Tibial nerve (tissue), 4 donors: ENCODE measurements at places on chromosomes 5 and 9. TPM values are rescaled to one million over a fixed set of nuclear protein-coding genes. Genes with fewer than 3 reads are reported as not detected.

The GABRG2 gene
- total RNA-seq = not detected

The CTXN3 gene
- total RNA-seq = not detected

The IL13 gene
- not detected for total RNA-seq

The MEGF9 gene
- 113 TPM for total RNA-seq

The GABBR2 gene
- total RNA-seq = not detected

The LHX6 gene
- 5.0 TPM for total RNA-seq

The ZNF883 gene
- 1.2 TPM for total RNA-seq

The NUTM2F gene
- total RNA-seq = 0.21 TPM

The GFI1B gene
- total RNA-seq = not detected

The RNF180 gene
- 10.5 TPM for total RNA-seq

The GRAMD2B gene
- total RNA-seq = 40.2 TPM

The ZNF658 gene
- 4.0 TPM for total RNA-seq

DNA sequence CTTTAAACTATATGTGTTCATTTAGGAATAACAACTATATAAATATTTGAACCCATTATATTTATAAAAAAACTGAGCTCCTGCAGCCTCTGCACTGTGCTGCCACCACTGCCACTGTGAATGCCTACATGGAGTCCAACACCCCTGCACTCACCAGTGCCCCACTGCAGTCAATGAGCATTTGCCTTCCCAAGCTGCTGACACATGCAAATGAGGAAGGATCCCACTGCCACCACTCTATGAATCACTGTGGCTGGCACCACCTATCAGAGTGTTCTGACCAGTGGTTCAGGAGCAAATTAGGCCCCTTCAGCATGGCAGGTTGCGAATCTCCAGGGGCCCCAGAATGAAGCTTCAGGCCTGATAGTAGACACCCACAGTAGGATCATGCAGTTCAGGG is 9.1 kb downstream of the IFNA5 start:
- no peaks in the 10 kb centered on the region for H3K36me3 ChIP-seq
- no peak overlapping the region for H3K4me3 ChIP-seq
- DNase-seq = no peak
- H3K27ac ChIP-seq = no peak overlapping the region

- H3K36me3 ChIP-seq = no peaks in the 10 kb centered on the region
- no peaks in the 10 kb centered on the region for H3K27me3 ChIP-seq
- DNase-seq = no peak
- H3K27ac ChIP-seq = no peak overlapping the region
- H3K4me1 ChIP-seq = no peaks in the 10 kb centered on the region
Observed at GRCh38 chr9:134569626-134570025, 72.0 kb upstream of the COL5A1 start.

DNA sequence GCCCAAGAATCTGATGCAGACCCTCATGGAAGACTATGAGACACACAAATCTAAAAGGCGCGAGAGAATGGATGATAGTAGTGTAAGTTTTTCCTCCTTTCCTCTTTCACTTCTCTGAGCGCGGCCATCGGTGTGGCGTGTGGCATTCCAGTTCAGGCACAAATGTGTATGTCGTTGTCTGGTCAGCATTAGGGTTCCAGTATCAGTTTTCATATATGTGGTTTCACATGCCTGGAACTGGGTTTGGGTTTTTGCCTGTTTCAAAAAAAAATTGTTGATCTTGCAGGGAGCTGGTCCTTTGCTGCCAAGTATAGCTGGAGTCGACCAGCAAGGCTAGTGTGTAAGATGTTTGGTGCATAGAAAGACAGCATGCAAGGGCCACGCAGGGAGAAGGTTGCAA is 51.5 kb downstream of the C9orf152 start:
- H3K27ac ChIP-seq = no peak overlapping the region
- no peaks in the 10 kb centered on the region for H3K27me3 ChIP-seq
- DNase-seq = no peak
- H3K4me1 ChIP-seq = peaks cover 26% of the 10 kb centered on the region
- H3K36me3 ChIP-seq = peaks cover 9% of the 10 kb centered on the region
- no peak overlapping the region for H3K4me3 ChIP-seq

GRCh38 chr9:15755660-15756059 is 202.8 kb downstream of the CCDC171 start:
- H3K4me1 ChIP-seq = no peaks in the 10 kb centered on the region
- no peak overlapping the region for H3K4me3 ChIP-seq
- H3K36me3 ChIP-seq = no peaks in the 10 kb centered on the region
- H3K27me3 ChIP-seq = no peaks in the 10 kb centered on the region
- DNase-seq = no peak

DNA sequence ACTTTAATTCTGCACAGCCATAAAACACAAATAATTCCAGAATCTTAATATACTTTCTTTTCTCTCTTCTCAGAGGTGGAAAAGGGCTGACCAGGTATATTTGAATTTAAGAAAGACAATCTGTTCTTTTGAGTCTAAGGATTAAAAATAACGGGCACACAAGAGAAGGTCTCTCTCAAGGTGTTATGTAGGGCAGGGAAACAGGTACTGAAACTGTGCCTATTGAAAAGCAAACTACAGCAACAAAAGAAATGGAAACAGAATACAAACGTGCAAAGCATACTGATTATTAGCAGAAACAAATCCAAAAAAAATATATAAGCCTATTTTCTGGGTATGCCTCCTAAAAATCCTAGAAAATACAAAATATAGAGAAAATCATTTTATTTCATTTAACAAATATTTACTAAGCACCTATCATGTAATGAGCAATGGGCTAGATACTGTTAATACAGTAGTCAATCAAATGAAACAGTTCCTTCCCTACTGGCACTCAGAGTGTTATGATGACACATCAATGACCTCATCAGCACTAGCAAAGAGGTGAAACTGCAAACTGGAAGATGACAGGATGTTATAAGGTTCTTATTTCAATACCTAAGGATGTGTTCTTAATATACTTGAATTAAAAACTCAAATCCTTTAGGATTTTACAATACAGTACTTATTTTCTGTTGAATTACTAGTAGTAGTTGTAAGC is 87.7 kb downstream of the AUH start:
- H3K27ac ChIP-seq = no peak overlapping the region
- peaks cover 13% of the 10 kb centered on the region for H3K4me1 ChIP-seq
- H3K4me3 ChIP-seq = no peak overlapping the region
- no peaks in the 10 kb centered on the region for H3K27me3 ChIP-seq
- DNase-seq = no peak
- H3K36me3 ChIP-seq = no peaks in the 10 kb centered on the region

DNA sequence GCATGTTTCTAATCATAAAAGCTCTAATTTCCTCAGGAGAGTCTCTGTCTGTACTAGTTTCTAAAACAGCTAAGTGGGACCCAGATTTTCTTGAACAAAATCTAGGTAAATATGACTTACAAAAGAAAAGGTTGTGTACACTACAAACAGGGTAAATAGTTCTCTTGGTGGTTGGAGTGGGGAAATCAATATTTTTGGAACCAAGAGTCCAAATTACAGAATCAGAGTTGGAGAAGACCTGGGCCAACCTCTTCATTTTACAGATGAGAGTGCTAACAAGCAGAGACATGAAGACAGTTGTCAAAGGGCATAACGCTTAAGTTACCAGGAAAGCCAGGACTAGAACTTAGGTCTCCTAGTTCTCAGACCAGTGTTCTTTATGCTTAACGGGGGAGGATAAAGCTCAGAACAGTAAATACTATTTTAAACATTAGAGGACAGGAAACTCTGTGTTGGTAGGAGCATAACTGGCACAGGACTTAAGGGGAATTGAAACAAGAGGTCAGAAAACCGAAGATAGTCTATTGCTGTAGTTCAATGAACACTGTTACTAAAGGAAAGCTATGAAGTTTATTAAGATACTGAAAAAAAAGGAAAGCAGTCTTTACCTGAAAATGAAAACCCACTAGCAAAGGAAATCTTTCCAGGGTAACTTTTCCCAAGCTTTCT is 9.3 kb upstream of the GOLGA1 start:
- H3K4me3 ChIP-seq = no peak overlapping the region
- no peaks in the 10 kb centered on the region for H3K4me1 ChIP-seq
- DNase-seq = no peak
- no peaks in the 10 kb centered on the region for H3K36me3 ChIP-seq
- no peaks in the 10 kb centered on the region for H3K27me3 ChIP-seq

- DNase-seq = no peak
- H3K27me3 ChIP-seq = no peaks in the 10 kb centered on the region
- H3K27ac ChIP-seq = no peak overlapping the region
- H3K36me3 ChIP-seq = no peaks in the 10 kb centered on the region
- no peak overlapping the region for H3K4me3 ChIP-seq
Observed at GRCh38 chr5:2754581-2755075, 3.2 kb upstream of the IRX2 start.

DNA sequence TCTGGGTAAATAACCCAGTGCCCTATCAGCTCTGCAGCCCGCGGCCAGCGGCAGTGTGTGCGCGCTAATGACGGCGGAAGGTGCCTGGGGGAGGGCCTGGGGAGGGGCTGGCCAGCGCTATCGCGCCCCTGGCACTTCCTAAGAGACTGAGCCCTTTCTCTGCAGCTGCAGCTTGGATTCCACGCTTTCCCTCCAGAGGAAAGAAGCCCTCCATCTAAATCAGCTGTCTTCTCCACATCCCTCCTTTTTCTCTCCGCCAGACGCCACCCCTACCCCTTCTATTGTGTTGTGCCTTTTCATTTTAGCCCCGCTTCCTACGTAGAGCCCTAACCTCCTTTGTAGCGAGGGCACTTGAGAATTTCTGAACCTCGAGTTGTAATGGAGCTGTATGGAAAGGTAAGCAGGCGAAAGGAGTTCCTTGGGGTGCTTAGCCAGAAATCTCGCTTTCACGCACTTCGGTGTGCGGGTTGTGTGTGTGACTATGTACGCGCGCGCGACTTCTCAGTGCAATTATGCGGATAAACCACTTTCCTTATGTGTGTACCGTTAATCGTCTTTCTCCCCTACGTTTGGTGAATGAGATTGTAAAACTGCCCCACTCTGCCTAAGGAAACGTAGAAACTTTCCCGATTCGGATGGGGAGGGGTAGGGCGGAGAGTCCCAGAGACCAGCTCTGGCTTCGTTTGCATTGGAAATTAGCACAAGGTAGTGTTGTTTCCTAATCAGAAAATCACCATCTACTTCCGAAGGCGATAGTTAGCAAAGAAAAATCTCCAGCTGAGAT is 664 bp upstream of the RAB3C start:
- no peaks in the 10 kb centered on the region for H3K27me3 ChIP-seq
- peak overlapping the region; percentile 52 for H3K4me3 ChIP-seq
- DNase-seq = no peak
- H3K27ac ChIP-seq = no peak overlapping the region
- H3K4me1 ChIP-seq = no peaks in the 10 kb centered on the region

GRCh38 chr5:103472830-103473229 is 89.8 kb downstream of the NUDT12 start:
- H3K27me3 ChIP-seq = no peaks in the 10 kb centered on the region
- H3K4me1 ChIP-seq = peaks cover 21% of the 10 kb centered on the region
- no peak for DNase-seq
- H3K36me3 ChIP-seq = no peaks in the 10 kb centered on the region
- H3K27ac ChIP-seq = no peak overlapping the region

- H3K36me3 ChIP-seq = no peaks in the 10 kb centered on the region
- no peak overlapping the region for H3K27ac ChIP-seq
- DNase-seq = no peak
- H3K4me1 ChIP-seq = no peaks in the 10 kb centered on the region
- H3K27me3 ChIP-seq = no peaks in the 10 kb centered on the region
Observed at GRCh38 chr5:102715082-102715807, 39.9 kb upstream of the PAM start.

- peak; percentile 84 for DNase-seq
- H3K36me3 ChIP-seq = peaks cover 15% of the 10 kb centered on the region
- no peaks in the 10 kb centered on the region for H3K27me3 ChIP-seq
Observed at GRCh38 chr5:178234750-178235587, 2.4 kb upstream of the PHYKPL start.

DNA sequence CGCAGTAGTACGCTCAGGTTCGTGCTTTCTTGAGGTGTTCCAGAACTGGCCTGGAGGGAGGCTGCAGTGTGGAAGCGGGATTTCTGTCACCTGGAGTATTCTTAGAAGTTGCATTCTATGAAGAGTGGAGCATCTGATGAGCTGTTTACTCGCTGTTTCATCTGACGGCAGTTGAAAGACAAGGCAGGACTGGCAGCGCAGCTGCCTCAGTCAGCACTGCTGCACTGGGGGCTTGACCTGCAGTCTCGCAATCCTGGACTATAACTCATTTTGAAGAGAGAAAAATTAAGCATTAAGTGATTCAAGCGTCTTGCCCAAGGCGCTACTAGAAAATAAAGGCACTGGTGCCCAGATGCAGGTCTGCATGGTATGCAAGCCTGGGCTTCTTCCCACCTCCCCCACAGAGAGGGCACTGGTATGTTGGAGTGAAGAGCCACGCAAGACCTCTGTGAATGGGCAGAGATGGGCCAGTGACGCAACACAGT is 10.6 kb downstream of the TENT4A start:
- DNase-seq = no peak
- no peak overlapping the region for H3K27ac ChIP-seq
- no peaks in the 10 kb centered on the region for H3K36me3 ChIP-seq
- no peaks in the 10 kb centered on the region for H3K27me3 ChIP-seq

- DNase-seq = no peak
- H3K27ac ChIP-seq = peak overlapping the region; percentile 94
- H3K4me3 ChIP-seq = no peak overlapping the region
- H3K4me1 ChIP-seq = peaks cover 77% of the 10 kb centered on the region
- no peaks in the 10 kb centered on the region for H3K36me3 ChIP-seq
Observed at GRCh38 chr9:134367791-134368490, 41.7 kb downstream of the RXRA start.

DNA sequence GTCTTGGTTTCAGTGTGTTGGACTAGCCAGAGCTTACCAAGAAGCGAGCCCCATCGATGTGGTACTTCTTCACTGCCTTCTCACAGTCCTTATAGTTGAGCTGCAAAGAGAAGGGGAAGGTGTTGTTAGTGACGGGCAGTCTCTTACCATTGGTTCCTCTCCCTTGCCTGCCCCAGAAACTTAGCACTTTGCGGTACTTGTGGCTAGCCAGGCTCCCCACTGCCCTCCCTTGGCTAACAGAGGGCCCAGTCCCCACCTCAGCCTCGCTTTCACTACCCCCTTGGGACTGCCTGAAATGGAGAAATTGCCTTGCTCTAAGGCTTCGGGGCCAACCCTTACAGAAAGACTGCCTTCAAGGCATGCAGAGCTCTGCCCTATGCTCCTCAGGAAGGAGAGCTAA is 4.3 kb downstream of the LCP2 start:
- H3K27me3 ChIP-seq = no peaks in the 10 kb centered on the region
- DNase-seq = no peak
- no peaks in the 10 kb centered on the region for H3K36me3 ChIP-seq
- no peak overlapping the region for H3K4me3 ChIP-seq
- H3K27ac ChIP-seq = no peak overlapping the region
